ENCODE measurements at places on chromosomes 5 and 9. TPM values are rescaled to one million over a fixed set of nuclear protein-coding genes. Genes with fewer than 3 reads are reported as not detected.

Gene ADGRV1
- total RNA-seq = 13.0 TPM

Gene CDKN2B-AS1
- total RNA-seq = not detected

Gene NTRK2
- total RNA-seq = 0.39 TPM

Gene STPG3
- not detected for total RNA-seq

Gene SUSD3
- not detected for total RNA-seq

Gene TXNDC8
- not detected for total RNA-seq

Gene GABRA1
- 2.4 TPM for total RNA-seq

Gene SLC12A7
- 8.8 TPM for total RNA-seq

Gene N4BP3
- total RNA-seq = 0.25 TPM

Gene RNF224
- not detected for total RNA-seq

Gene BDP1
- 11.1 TPM for total RNA-seq

Gene SLC45A2
- total RNA-seq = not detected

Gene RNF208
- 0.31 TPM for total RNA-seq

Gene FOXD4L6
- total RNA-seq = not detected

Gene TGFBI
- total RNA-seq = 2,468 TPM

Gene ABLIM3
- 14.2 TPM for total RNA-seq

Gene SGCD
- 0.12 TPM for total RNA-seq

Gene PTPRD
- 10.0 TPM for total RNA-seq

Gene STXBP1
- 18.8 TPM for total RNA-seq

Gene FAXDC2
- 3.2 TPM for total RNA-seq

Gene SPINK7
- not detected for total RNA-seq

Gene AK3
- total RNA-seq = 20.7 TPM

Gene CCDC127
- 4.6 TPM for total RNA-seq

Gene C5
- total RNA-seq = 4.5 TPM

Gene SCGB3A2
- not detected for total RNA-seq

Gene CCNO
- 2.4 TPM for total RNA-seq

Gene COL5A1
- 26.8 TPM for total RNA-seq

Gene PAPPA
- total RNA-seq = 0.39 TPM

Gene JMY
- 3.6 TPM for total RNA-seq

Gene CDHR2
- total RNA-seq = not detected

Gene ENHO
- total RNA-seq = 1.9 TPM

Gene PCDHA2
- 0.72 TPM for total RNA-seq

Gene CSF1R
- not detected for total RNA-seq

Gene SLC6A3
- not detected for total RNA-seq

Gene CFAP77
- not detected for total RNA-seq

Gene BTNL3
- not detected for total RNA-seq

Gene DMRT3
- not detected for total RNA-seq

Gene BTNL9
- not detected for total RNA-seq

Gene FOXD4L5
- not detected for total RNA-seq

Gene PCDHA9
- not detected for total RNA-seq

Gene ISCA1
- total RNA-seq = 54.7 TPM

Gene FGF10
- not detected for total RNA-seq

Measured in H4 (cell line).